ENCODE measurements at places on chromosomes 2 and 18.

DNA sequence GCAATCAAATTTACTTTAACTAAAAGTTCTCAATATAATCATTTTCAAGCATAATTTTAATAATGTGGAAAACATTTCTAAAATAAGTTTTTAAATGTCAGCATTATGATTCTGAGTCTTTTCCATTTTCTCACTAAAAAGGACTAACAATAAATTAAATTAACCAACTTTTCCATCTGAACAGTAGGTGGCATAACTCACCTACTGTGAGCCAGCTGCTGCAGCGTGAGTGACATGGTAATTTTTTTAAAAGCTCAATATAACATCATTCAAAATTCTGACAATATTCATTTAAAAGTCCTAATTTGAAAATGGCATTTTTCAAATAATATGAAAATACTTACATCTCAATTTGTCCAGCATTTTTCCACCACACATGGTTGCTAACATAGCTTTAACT is 66.5 kb downstream of the DTNB start:
- no peak for DNase-seq

- no peak for DNase-seq
Measured at GRCh38 chr2:46257476-46257875, 39.7 kb upstream of the EPAS1 start.

DNA sequence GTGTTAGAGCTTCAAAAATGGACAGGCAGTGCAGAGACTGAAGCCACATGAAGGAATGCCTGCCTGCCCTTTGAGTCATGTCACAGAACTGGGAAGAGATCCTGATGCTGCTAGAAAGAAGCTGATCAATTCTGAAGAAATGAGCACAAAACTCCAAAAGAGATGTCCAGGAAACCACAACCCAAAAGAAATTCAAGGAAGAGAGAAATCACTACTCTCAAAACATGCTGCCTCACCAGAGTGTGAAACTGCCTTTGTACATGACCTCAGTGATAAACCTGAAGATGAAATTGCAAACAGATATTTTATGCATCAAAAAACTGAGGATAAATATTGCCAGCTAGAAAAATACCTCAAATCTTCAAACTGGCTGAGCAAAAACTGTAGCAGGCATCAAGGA is 20.5 kb downstream of the USP40 start:
- no peak for DNase-seq

- no peak for DNase-seq
Measured at GRCh38 chr2:188078534-188078933, 213.1 kb upstream of the GULP1 start.

DNA sequence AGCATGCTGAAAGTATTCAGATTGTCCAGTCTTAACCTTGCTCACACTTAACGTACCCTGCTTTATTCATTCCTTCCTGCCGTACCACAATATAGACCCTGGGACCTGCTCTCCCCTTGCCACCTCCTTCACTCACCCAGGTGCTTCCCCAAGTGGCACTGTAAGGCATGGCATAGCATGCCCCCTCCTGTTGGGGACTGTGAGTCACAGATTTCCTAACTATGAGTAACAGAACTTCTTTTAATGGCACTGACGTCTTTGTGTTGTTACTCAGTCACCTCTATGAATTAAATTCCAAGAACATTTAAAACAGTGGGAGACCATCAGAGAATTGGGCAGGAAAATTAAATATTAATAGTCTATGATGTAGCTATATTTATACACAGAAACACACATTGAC is 117.2 kb downstream of the CTNNA2 start:
- DNase-seq: no peak

DNA sequence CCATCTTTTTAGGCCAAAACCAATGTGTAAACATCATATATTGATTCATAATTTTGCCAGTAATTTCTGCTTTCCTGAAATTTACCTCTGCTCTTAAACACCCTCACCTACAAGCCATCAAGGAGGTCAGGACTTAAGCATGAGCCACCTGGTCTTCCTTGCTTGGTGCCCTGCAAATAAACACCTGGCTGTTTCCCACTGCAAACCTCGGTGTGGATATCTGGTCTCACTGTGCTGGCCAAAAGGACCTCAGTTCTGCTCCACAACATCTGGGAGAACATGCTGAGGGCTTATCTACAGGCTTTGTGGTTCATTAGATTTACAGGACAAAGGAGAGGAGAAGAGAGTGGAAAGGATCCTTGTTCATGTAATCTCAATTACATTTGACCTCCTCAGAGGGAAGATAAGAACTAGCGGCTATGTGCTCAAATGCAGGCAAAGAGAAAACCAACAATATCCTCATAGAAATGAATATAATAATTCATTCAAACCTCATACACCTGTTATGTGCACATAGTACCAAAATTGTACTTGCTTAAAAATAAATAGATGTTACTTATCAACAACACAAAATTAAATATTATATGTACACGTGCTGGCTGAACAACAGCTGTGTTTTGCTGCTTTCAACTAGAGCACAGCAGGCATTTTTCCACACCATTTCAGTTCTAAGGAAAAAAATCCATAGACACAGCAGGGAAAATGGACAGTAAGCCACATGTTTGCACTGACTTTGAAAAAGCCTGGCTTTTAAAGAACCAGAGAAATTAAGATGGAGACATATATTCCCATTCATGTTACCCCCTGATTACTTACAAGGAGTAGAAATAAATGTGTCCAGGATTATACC is 465.1 kb downstream of the LPIN1 start:
- no peak for DNase-seq

DNA sequence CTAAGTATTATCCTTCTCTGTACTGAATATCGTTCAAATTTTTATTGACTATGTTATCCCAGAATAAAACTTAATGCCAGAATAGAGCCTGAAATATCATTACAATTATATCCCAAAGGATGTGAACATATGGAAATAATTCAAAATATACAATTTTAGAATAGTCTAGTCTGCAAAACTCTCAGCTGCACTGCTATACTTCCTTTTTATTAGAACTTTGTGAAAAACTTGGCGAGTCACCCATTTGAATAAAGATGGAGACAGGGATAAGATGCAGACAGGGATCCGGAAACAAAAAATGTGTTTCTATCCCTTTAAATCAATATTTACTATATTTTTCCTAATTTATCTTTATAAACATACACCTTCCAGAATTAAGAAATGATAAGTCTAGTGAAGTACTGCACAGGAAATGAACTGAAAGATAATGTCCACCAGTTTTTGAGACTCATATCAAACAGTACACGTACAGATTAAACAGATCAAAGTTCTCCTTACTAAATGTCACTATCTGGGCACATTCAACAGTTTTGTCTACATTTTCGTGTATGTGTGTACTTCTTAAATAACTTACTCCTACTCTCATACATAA is 107.8 kb downstream of the MEP1B start:
- no peak for DNase-seq

- no peak for DNase-seq
Measured at GRCh38 chr2:96737831-96738230, 2.0 kb downstream of the LMAN2L start.

- no peak for DNase-seq
Measured at GRCh38 chr2:224596289-224596688, 11.1 kb upstream of the CUL3 start.

DNA sequence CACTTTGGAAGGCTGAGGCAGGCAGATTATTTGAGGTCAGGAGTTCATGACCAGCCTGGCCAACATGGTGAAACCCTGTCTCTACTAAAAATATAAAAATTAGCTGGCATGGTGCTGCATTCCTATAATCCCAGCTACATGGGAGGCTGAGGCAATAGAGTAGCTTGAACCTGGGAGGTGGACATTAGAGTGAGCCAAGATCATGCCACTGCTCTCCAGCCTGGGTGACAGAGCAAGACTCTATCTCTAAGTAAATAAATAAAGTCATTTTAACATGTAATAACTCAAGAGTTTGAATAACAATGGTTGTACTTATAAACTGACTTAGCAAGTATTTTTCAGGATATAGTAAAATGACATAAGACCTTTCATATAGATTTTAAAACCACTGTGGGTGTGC is 169.3 kb upstream of the FN1 start:
- DNase-seq: no peak

All from stimulated activated effector memory CD8-positive, alpha-beta T cell treated with anti-CD3 and anti-CD28 coated beads, Interleukin-12 subunit alpha, Interleukin-12 subunit beta, amount 100 ng/mL, for 72 hours (primary cell).